Ammon's horn (tissue), 1 donor: ENCODE measurements at places on chromosomes 16 and 17.

- DNase-seq = no peak
Observed at GRCh38 chr16:66298006-66298405, 68.5 kb upstream of the CDH5 start.

- no peak for DNase-seq
Observed at GRCh38 chr17:40550608-40551007, 14.7 kb downstream of the CCR7 start.

GRCh38 chr17:14902803-14903202 is 362.3 kb downstream of the PMP22 start:
- DNase-seq = no peak

DNA sequence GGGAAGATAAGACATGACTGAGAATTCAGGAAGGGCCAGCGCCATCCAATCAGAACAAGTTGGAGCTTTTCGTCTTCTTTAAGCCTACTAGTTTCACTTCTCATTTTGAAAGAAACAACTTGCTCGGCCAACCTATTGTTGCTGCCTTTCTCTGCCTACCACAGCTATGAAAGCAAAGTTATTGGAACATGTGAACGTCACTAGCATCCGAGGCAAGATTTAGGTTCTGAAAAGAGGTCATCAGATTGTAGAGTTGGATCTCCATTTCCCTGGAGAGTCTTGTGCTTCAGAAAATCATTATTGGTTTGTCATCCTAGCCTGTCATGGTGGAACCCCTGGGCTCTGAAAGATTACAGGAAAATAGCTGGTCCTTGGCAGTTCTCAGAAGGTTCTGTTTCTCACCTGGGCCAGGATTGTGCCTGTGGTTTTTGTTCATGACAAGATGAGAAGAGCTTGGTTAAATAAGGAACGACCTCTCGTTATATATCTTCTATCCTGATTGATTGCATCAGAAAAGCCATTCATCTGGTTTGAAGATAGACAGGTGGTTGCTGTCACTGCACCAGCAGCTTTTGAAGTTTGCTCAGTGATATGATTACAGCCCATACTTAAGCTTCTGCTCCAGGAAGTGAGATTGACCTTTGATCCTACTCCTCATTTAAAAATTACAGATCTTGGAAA is 25.3 kb downstream of the CDH13 start:
- DNase-seq = no peak

DNA sequence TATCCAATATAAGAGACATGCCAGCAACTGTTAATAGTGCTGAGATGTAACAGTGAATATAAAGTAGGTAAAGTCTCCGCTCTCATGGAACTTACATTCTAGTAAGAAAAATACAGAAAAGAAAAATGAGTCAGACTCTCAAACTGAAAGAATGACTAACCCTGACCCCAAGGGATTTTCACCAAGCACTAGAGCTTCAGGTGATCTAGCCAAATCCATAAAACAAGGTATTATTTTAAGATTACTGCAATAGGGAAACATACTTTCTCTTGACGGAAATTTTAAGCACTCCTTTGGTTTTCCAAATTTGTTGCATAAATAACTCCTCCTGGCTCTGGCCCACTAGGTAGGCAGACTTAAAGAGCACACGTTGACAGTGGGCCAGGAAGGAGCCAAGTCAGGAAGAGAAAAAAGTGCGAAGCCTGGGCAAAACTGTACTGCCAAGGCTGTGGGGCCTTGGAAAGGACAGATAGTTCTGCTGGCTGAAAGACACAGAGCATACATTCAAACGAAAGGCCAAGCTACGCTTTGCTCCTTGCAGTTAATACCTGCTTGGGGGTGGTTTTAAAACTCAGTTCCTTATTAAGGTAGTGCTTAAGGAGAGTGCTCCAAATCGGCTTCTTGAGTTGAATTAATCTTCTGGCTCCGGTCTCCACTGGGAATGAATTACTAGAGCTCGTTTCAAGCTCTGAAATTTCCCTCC is 1.4 kb downstream of the GOT2 start:
- no peak for DNase-seq

DNA sequence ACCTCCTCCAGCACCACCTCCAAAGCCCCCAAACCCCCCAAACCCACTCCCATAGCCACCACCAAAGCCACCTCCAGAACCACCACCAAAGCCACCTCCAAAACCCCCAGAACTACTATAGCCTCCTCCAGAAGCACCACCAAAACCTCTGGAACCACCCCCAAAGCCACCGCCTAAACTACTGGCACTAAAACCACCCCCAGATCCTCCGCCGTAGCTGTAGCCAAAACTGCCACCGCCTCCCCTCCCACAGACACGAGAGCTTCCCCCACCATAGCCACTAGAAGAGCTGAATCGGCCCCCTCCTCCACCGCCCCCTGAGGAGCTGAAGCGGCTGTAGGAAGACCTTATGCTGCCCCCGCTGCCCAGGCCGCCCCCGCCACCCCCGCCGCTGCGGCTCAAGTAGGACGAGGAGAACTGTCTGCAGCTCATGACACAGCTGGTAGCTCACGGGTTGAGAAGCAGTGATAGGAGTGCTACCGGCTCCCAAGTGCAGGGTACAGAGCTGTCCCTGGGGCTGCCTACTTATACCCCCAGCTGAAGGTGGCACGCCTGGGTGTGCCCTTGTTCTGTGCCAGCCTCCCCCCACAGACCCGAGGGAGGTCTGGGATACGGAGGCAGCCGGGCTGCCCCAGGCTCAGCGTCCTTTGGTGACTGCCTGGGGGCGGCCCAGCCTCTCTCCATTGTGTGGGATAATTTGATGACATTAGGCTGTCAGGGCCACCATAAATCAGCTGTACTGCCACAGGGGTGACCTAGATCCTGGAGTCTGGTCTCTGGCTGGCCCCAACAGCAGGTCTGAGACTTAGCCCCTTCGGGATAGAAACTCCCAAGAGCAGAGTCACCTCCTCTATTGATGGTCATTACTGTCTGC is at the start of gene KRT9:
TSS of gene KRT9 (minus strand) at position 499 of the 874 bp plus-strand sequence. CDS start at position 432, 67 bp downstream.
- no peak for DNase-seq

DNA sequence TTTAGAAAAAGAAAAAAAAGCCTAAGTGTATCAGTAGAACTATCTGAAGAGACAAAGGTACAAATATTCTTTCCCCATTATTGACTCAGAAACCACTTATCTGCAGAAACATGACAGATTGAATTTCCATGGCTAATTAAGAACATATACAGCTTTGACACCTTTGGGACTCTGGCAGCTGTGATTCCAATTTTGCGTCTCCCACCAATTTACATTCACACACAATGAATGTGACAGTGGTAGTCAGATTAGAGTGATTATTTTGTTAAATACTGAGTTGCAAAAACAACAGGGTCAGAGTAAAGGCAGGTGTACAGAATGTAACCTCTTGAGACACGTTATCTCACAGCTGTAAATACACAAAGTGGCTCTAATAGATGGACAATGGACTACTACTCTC is 5.3 kb upstream of the PPM1D start:
- DNase-seq = no peak
